ENCODE measurements at places on chromosomes 4 and X.

- DNase-seq = no peak
Measured at GRCh38 chrX:68983004-68983857, 154.4 kb downstream of the EFNB1 start.

DNA sequence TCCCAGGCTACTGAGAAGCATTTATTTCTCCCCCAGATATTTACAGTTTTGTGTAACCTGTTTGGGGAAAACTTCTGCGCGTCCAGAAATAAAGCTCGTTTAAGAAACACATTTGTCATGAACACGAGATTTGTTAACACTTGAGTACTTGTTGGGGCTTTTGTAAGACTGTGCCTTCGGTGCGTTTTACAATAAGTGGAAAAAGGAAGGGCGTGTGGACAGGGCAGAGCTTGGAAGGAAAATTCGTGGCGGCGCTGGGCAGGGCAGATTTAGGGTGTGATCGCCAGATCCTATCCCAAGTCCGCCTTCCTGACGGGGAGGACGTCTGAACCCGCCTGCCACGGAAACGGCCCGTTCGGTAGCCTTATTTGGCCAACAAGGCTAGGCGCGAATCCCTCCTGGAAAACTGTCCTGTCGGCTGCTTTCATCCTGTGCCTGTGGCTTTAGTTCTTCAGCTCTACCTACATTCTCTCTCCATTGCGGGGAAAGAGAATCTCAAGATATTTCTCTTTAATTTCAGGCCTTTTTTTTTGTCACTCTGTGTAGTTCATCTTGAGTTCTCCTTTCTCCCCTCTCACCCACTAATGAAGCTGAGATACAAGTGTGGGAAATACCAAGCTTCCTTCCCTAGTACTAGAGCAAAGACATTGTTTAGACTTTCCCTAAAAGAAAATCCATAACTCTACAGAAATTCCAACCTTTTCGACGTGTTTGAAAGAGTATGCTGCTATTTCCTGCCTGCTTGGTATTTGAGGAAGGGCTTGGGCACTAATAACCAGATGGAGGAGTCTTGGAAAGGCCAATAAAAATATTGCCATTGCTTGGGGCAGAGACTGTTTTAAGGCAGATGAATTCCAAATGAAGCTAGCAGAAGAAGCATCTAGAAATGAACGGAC, 982 bp downstream of the PDLIM5 start:
- DNase-seq = peak; percentile 93

DNA sequence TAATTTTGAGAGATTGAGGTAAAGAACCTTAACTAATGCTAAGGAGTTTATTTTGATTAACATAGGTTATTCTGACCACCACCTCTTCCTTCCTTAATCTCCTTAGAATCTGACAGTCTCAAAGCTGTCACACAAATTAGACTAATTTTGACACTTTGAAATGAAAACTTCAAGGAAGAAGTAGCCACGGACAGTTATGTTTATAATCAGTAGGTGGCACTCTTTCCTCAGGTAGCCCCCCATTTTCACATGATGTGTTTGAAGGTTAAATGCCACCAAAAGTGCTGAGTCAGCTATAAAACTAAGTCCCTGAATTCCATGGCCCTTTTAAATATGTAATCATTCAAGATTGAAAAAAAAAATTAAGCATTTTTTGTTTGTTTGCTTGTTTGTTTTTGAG, 22.4 kb downstream of the TMEM33 start:
- DNase-seq = peak; percentile 14

DNA sequence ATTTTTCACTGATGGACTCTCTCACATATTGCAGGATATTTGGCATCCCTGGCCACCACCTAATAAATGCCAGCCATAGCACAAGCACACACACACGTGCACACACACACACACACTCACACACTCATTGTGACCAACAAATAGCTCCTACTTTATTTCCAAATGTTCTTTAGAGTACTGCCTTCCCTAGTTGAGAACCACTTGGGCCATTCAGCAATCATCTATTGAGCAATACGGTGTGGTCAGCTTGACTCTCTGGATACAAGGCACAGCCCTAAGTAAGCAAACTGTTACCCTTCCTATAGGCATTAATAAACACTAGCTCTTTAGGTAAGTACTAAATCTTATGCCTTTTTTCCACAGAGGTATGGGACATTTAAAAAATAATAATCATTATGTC, 21.1 kb downstream of the CORIN start:
- peak; percentile 18 for DNase-seq

DNA sequence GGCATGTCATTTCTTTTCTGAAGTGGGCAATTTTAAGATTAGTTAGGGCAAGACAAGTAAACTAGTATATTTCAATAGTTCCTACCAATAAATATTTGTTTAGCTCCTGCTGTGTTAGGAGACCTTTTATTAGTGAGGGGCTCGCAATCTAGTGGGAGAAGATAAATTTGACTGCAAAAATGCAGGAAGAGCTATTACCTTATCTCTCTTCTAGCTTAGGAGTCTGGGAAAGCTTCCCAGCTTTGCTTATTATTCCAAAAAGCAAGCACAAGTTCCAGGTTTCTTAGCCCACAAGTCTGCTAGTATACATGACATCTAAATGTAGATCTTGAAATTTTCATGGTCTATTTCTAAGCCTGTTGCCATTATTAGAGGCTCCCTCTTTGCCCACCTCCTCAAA, 191.1 kb downstream of the GC start:
- DNase-seq = no peak

- no peak for DNase-seq
Measured at GRCh38 chrX:7953446-7953845, 26.2 kb upstream of the PNPLA4 start.

DNA sequence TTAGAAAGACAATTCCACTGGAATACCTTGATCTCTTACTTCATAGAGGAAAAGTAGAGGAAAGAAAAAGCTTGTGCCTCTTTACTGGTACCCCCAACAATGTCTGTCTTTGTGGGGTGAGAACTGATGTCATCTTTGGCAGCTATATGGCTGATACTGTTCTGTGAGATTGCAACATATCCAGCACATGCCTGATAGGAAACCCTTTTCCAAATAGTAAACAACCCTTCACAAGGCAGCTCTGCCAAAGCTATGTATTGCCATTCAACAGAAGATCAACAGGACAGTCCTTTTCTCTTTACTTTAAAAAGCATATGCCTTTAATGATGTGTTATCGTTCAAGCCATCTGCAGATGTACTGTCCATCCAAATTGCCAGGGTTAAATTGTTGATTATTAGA, 105.9 kb downstream of the IL1RAPL1 start:
- DNase-seq = peak; percentile 2
